ENCODE measurements at places on chromosomes 13 and 19.

- no peak for DNase-seq
Measured at GRCh38 chr13:41590122-41590521, 132.8 kb downstream of the RGCC start.

- DNase-seq: peak; percentile 64
Measured at GRCh38 chr19:38562096-38562495, 55.7 kb downstream of the MAP4K1 start.

GRCh38 chr19:23565256-23565655 lies 121.8 kb downstream of the ZNF675 start:
- DNase-seq: no peak

DNA sequence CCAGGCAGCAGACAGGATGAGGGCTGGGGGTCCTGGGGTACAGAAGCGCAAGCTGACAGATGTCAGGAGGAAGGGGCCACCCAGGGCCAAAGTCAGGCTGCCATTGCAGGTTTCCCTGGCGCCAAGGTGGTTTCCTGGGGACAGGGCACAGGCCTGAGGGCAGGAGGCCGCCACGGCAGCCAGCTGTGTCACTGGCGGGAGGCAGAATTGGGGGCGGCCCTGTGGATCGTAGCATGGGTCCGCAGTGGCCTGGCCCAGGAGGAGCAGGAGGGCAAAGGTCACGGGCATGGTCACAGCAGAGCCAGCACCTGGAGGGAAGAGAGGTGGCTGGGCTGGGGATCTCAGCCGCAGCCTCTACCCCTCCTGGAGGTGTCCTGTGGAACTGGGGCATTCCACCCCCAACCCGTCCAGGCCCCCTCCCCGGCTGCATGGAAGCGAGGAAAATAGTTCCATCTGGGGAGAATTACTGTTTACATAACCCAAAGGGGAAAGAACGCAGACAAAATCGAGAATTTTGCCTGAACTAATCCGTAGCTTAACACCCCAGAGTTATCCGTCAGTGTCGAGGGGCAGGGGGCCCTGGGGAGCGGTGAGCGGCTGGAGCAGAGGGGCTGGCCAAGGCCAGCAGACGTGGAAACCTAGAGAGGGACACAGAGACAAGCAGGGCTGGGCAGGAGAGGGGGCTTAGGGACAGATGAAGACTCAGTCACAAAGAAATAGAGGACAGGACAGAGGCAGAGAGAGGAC lies 1.9 kb downstream of the NTN5 start:
- DNase-seq: peak; percentile 52

GRCh38 chr19:18298601-18299000 lies 17.2 kb upstream of the JUND start:
- DNase-seq: peak; percentile 93

- DNase-seq: peak; percentile 87
Measured at GRCh38 chr19:5679289-5680083, 830 bp downstream of the MICOS13 start.

DNA sequence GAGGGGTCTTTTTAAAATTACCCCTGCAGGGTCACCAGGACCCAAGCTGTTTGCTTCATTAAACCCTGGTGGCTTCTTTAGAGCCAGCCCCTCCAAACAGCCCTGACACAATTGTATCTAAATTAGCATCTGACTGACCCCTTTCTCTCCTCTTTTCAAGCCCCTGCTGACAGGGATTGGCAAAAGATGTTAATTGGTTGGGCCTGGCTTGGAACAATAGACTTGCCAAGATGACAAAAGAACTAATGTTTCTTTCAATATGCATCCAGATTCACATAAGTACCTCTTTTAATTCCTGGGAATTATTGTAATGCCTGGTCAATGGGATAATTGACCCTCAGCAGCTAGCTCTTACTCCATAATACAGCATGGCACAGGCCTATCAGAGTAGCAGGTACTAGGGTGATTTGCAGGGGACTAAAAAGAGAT lies 140.8 kb downstream of the SHISA2 start:
- DNase-seq: no peak

GRCh38 chr13:67023130-67023876 lies 206.8 kb downstream of the PCDH9 start:
- DNase-seq: no peak

DNA sequence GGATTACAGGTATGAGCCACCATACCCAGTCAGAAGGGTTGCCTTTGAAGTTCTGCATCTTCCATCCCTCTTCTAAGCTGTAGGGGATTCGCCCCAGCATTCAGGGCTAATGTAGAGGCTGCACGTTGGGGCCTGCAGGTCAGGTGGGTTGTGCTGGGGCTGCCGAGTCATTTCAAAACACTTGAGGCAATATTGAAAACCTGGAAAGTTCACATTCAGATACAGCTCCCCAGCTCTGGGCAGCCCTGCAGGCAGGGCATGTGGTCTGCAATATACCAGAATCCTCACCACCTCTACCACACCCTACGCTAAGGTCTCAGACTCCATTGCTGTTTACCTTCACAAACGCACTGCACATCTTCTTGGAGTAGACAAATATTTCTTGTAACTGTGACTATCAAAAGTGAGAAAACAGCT lies 24.6 kb downstream of the CCNE1 start:
- DNase-seq: no peak

GRCh38 chr19:7596211-7596937 lies 711 bp downstream of the CAMSAP3 start:
- DNase-seq: peak; percentile 64

DNA sequence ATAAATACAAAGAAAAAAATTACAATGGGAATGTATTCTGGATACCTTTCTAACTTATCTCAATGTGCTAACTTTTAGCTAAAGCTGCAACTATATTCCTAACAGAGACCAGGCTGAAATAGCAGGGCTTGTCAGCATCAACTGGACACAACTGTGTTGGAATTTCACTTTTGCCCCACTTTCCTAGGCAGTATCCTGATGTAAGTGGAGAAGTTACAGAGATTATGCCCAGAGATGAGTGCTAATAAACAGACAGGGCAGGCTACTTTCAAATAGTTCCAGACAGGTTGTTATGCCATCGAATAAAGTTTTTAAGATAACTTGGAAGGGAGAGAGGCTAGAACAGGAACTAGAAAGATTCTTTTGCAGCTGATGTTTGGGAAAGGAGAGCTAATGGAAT lies 201.9 kb downstream of the KCTD12 start:
- no peak for DNase-seq

DNA sequence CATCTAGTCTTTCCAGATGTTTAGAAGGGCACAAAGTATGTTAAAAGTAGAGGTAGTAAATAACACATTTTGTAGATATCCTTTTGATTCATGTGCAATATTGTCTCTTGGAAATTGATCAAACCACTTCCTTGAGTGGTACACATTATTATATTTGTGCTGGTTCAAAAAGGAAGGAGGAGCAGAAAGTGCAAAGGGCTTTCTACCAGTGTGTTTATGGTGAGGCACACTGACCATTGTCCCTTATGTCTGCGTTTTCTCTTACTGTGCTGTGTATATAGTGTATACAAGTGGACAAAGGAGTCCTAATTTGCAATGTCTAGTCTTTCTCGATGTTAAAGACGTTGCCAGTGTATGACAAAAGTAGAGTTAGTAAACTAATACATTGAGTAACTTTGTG lies 41.4 kb upstream of the FLT1 start:
- DNase-seq: no peak

GRCh38 chr13:33326723-33327122 lies 41.2 kb upstream of the STARD13 start:
- no peak for DNase-seq

DNA sequence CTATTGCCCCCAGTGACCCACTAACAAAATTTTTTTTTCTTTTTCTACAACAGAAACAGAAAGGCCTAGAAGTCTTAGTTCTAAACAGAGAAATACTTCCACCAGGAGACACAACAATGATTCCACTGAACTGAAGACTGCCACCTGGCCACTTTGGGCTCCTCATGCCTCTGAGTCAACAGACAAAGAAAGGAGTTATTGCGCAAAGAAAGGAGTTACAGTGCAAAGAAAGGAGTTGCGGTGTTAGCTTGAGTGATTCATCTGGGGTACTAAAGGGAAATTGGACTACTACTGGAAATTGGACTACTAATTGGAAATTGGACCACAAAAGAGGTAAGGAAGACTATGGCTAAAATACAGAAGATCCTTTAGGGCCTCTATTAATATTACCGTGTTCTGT lies 116.6 kb downstream of the PCDH17 start:
- no peak for DNase-seq

GRCh38 chr13:28380319-28380718 lies 114.6 kb downstream of the FLT1 start:
- DNase-seq: no peak

DNA sequence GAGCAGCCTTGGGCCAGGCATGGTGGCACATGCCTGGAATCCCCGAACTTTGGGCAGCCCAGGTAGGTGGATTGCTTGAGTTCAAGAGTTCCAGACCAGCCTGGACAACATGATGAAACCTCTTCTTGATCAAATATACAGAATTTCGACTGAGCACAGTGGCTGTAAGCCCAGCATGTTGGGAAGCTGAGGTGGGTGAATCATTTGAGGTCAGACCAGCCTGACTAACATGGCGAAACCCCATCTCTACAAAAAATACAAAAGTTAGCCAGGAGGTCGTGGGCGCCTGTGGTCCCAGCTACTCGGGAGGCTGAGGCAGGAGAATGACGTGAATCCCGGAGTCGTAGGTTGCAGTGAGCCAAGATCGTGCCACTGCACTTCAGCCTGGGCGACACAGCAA lies 8.0 kb upstream of the NLRP7 start:
- no peak for DNase-seq

DNA sequence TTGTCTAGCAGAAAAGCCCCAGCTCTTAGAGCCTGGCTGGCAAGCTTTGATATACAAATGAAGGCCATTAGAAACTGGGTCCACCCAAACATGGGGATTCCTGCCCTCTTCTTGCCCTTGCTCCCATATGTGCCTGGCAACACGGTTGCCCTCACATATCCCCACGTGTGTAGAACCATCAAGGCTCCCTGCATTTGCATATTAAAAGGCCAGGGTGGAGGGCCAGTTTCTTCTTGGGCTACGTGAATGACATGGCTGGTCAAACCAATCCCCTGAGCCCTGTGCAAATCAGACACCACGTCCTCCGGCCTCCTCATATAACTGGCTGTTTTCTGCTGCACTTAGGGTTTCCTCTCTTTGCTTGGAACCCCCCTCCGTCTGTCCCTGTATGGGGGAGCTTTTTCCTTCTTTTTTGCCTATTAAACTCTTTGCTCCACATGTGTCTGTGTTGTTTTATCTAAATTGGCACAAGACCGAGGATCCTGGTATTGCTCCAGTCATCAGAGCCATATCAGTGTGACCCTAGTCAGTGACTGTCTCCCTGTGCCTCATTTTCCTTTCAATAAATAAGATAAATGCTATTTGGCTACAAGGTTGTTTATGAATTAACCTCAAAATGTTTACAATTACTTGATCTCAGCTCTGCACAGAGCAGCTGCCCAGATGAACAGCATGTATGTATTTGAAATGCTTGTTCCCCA lies 30.3 kb upstream of the CEACAM1 start:
- no peak for DNase-seq

DNA sequence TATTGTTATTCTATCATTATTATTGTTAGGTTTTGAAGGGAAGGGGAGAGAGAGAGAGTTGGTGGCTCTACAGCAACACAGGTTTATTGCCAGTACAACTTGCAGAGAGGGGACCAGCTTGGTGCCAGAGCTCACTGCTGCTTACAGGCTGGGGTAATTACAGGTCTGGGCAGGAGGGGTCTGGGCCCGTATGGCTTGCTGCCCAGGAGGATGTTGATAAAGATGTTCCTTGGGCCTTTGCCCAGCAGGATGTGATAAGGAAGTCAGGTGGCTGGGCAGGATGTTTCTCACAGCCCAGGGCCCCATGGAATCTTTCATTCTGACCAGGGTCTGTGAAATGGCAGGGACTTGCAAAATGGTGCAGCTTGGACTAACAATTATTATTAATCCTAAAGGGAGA lies 64.2 kb upstream of the ZNF599 start:
- DNase-seq: no peak

GRCh38 chr13:101417043-101417406 lies 717 bp upstream of the NALCN start:
- DNase-seq: peak; percentile 80

GRCh38 chr19:41626278-41626677 lies 596 bp downstream of the CEACAM4 start:
- no peak for DNase-seq

DNA sequence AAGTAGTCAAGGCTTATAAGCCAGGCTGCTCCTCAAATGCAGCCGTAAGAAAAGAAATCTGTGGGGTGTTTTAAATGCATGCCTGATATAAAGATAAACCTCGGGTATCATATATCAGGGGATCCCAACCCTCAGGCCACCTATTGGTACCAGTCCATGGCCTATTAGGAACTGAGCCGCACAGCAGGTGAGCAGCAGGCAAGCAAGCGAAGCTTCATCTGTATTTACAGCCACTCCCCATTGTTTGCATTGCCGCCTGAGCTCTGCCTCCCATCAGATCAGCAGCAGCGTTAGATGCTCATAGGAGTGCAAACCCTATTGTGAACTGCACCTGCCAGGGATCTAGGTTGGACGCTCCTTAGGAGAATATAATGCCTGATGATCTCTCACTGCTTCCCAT lies 233.5 kb upstream of the SERP2 start:
- DNase-seq: no peak

GRCh38 chr13:27904719-27905118 lies 15.1 kb upstream of the PDX1 start:
- no peak for DNase-seq

DNA sequence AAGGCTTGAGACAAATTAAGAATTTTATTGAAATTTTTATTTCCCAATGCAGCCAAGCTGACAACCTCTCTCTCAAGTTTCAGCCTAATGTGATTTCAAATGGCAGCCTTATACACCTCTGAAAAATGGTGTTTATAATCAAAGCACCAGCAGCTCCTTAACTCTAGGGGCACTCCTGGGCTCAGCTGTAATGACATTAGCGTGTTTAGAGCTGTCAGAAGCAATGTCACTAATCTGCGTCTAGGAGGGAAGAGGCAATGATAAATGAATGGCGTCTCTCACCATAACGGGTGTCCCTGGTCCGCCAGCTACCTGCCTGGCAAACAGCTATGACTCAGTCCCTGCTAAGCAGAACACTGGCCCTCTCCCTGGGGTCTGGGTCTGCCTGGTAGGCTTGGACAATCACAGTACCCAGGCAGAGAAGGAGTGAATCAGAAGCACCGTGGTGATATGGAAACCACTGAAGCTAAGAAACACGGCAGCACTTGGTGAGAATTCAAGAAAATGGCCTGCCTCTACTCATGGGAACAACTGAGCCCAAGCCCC lies 131.8 kb upstream of the VSTM2B start:
- no peak for DNase-seq

DNA sequence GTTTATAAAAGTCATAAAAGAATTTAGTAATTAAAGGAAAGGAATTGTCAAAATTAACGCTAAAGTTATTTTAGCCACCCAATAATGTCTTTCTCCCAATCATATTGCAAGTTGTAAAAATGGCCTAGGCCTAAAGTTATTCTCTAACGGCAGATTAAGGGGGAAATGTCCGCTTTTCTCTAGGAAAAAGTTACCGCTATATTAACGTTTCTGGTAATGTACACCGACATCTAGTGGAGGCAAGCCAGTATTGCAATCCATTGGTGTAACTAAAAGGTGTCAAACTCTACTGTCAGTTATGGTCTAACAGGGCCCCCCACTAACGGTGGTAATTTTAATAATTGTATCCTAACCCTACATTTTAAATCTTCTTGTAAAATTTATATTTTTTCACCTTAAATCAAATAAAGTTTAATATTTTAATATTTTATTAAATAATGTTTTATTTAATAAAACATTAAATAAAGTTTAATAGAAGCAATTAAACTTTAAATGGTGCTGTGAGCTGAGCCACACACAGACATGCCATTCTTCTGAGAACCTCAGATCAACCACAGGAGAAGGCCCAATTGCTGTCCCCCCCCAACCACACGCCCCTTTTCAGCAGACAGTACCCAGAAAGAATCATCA lies 35.9 kb upstream of the ZSCAN5A start:
- DNase-seq: peak; percentile 62

GRCh38 chr13:107258599-107259187 lies 690.8 kb upstream of the ARGLU1 start:
- DNase-seq: no peak

Measured in osteoblast (primary cell).